ENCODE measurements at places on chromosomes 6 and 20.

- no peaks in the 10 kb centered on the region for H3K27me3 ChIP-seq
- no peaks in the 10 kb centered on the region for H3K36me3 ChIP-seq
- H3K27ac ChIP-seq: no peak overlapping the region
- no peaks in the 10 kb centered on the region for H3K4me1 ChIP-seq
Measured at GRCh38 chr20:10947726-10948125, 273.9 kb upstream of the JAG1 start.

DNA sequence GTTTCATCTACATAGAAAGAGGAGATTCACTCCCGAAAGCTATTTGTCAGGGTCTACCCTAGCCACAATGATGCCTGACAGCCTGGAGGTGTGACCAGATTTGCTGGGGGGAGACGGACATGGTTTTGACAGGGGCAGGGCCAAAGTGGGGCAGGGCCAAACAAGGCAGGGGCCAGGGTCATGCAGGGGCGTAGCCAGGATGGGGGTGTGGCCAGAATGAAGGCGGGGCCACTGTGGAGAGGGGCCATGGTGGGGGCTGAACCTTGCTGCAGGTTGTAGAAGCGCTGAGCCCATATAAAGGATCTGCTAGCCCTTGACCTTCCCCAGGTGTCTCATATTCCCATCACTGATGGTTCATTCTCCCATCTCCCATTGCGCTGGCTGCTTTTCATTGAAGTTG, 184.1 kb upstream of the SULF2 start:
- no peak overlapping the region for H3K4me3 ChIP-seq
- no peaks in the 10 kb centered on the region for H3K4me1 ChIP-seq
- no peaks in the 10 kb centered on the region for H3K36me3 ChIP-seq
- DNase-seq: no peak
- H3K27ac ChIP-seq: no peak overlapping the region

GRCh38 chr6:117512987-117513573, 30.6 kb downstream of the DCBLD1 start:
- H3K27ac ChIP-seq: no peak overlapping the region
- H3K4me3 ChIP-seq: no peak overlapping the region
- no peak for DNase-seq
- H3K36me3 ChIP-seq: no peaks in the 10 kb centered on the region

- H3K27me3 ChIP-seq: no peaks in the 10 kb centered on the region
- H3K4me3 ChIP-seq: peak overlapping the region; percentile 39
- peak overlapping the region; percentile 73 for H3K27ac ChIP-seq
Measured at GRCh38 chr6:136719280-136720044, 72.8 kb downstream of the MAP3K5 start.

DNA sequence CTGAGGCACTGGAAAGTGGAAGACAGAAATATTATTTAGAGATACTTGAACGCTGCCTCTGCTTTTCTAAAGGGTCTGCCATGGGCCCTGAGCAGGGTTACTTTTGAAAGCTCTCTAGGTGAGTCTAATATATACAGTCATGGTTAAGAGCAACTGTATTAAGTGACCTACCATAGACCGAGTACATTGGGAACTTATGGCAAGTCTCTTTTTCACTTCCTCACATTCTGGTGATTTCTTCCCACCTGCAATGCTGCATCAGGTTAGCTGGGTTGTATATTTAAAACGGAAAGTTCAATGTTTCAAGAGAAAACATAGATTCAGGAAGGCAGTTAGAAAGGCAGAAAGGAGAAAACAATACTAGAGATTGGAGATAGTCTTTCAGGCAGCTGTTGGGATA, 154.7 kb downstream of the PHF3 start:
- H3K36me3 ChIP-seq: no peaks in the 10 kb centered on the region
- H3K27me3 ChIP-seq: no peaks in the 10 kb centered on the region
- no peak overlapping the region for H3K27ac ChIP-seq
- no peak overlapping the region for H3K4me3 ChIP-seq

Data from T-helper 2 cell treated with Interferon-gamma antibody and Interleukin-4, amounts not matched to agents 5 μg/mL and 100 μg/mL, for 36 hours (primary cell).